ENCODE measurements at places on chromosomes 7 and 10. TPM values are rescaled to one million over a fixed set of nuclear protein-coding genes. Genes with fewer than 3 reads are reported as not detected.
A peak's percentile ranks its signal among the peaks of the same experiment; 100 is the strongest.

ZNF425 gene
- 4.7 TPM for total RNA-seq

TMEM225B gene
- 1.00 TPM for total RNA-seq

PRLHR gene
- not detected for total RNA-seq

CFAP69 gene
- total RNA-seq: 10.6 TPM

KIAA1549 gene
- 3.6 TPM for total RNA-seq

RAMP3 gene
- total RNA-seq: 11.6 TPM

LIPF gene
- total RNA-seq: not detected

OR6B1 gene
- not detected for total RNA-seq

ZNF394 gene
- total RNA-seq: 30.6 TPM

TBXAS1 gene
- 5.1 TPM for total RNA-seq

APBB1IP gene
- 1.1 TPM for total RNA-seq

OR6V1 gene
- total RNA-seq: not detected

DNA sequence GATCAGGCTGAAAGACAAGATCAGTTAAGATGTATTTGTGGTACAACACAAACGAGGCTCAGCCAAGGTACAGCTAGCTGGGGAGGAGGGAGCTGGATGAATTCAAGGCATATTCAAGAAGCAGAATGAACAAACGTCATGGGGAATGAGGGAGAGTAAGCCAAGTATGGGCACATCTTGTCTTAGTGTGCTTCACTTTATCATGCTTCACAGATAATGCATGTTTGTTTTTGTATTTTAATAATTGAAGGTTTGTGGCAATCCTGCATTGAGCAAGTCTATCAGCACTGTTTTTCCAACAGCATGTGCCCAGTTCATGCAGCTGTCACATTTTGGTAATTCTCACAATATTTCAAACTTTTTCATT lies 135.4 kb downstream of the HIBADH start:
- no peak for DNase-seq
- no peak overlapping the region for H3K4me3 ChIP-seq
- H3K36me3 ChIP-seq: no peaks in the 10 kb centered on the region
- H3K27ac ChIP-seq: no peak overlapping the region

DNA sequence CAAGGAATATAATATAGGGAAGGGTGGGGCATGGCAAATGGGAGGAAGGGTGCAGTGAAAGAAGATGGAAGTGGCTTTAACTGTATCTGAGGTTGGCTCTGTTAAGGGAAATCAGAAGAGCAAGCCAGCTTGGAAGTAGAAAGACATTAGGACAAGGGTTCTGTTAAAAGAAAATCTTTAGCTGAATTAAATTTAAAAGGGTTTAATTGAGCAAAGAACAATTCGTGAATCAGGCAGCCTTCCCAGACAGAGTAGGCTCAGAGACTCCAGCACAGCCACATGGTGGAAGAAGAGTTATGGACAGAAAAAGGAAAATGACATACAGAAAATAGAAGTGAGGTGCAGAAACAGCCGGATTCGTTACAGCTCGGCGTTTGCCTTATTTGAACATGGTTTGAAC lies 42.0 kb downstream of the FAM13C start:
- H3K27me3 ChIP-seq: no peaks in the 10 kb centered on the region
- no peak for DNase-seq
- no peaks in the 10 kb centered on the region for H3K36me3 ChIP-seq
- no peak overlapping the region for H3K27ac ChIP-seq
- H3K4me3 ChIP-seq: no peak overlapping the region
- H3K4me1 ChIP-seq: peaks cover 28% of the 10 kb centered on the region

- no peak for DNase-seq
- H3K27me3 ChIP-seq: no peaks in the 10 kb centered on the region
- no peak overlapping the region for H3K27ac ChIP-seq
- H3K4me1 ChIP-seq: peaks cover 19% of the 10 kb centered on the region
- H3K4me3 ChIP-seq: no peak overlapping the region
Observed at GRCh38 chr10:112966194-112966855, 16.3 kb downstream of the TCF7L2 start.

DNA sequence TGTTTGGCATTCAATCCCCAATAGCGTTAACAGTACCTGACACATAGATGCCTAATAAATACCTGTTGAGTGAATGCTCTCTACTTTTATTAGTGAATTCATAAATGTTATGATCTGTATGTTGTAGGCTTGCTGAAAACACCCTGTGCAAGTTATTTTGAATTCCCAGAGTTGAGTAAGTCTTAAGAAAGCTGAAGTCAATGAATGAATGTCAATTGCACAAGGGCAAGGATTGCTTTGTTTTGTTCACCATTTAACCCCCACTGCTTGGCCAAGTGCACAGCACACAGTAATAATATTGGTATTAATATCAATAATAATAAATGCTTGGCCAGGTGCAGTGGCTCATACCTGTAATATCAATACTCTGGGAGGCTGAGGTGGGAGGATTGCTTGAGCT lies 10.2 kb downstream of the CPA1 start:
- H3K27ac ChIP-seq: no peak overlapping the region
- no peaks in the 10 kb centered on the region for H3K36me3 ChIP-seq
- H3K4me3 ChIP-seq: no peak overlapping the region
- no peak for DNase-seq

DNA sequence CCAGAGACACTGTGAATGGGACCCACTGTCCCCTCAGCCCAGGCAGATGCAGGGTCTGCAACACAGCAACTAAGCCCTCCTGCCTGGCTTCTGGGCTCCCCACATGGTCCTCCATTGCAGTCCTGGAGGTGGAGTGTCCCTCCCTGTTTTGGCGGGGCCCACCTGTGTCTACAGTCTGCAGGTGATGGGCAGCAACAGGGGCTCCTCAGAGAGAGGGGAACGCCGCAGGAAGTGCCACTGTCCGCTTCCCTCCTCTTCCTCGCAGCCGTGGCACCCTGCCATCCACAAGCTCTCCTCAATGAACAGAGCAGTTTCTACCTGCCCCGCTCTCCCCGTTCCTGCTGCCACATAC lies 9.3 kb downstream of the CAMK2G start:
- H3K4me3 ChIP-seq: no peak overlapping the region
- H3K27me3 ChIP-seq: no peaks in the 10 kb centered on the region
- DNase-seq: no peak

- no peak overlapping the region for H3K4me3 ChIP-seq
- H3K27me3 ChIP-seq: no peaks in the 10 kb centered on the region
- no peak overlapping the region for H3K27ac ChIP-seq
- no peaks in the 10 kb centered on the region for H3K4me1 ChIP-seq
Observed at GRCh38 chr7:21338728-21339164, 89.1 kb upstream of the SP4 start.

- no peaks in the 10 kb centered on the region for H3K36me3 ChIP-seq
- H3K4me1 ChIP-seq: no peaks in the 10 kb centered on the region
- H3K4me3 ChIP-seq: no peak overlapping the region
- no peaks in the 10 kb centered on the region for H3K27me3 ChIP-seq
Observed at GRCh38 chr10:35911233-35911632, 269.1 kb upstream of the FZD8 start.

- no peaks in the 10 kb centered on the region for H3K4me1 ChIP-seq
- no peaks in the 10 kb centered on the region for H3K36me3 ChIP-seq
- no peak overlapping the region for H3K27ac ChIP-seq
- H3K27me3 ChIP-seq: no peaks in the 10 kb centered on the region
- no peak overlapping the region for H3K4me3 ChIP-seq
Observed at GRCh38 chr10:4609251-4609650, 216.8 kb upstream of the AKR1E2 start.

DNA sequence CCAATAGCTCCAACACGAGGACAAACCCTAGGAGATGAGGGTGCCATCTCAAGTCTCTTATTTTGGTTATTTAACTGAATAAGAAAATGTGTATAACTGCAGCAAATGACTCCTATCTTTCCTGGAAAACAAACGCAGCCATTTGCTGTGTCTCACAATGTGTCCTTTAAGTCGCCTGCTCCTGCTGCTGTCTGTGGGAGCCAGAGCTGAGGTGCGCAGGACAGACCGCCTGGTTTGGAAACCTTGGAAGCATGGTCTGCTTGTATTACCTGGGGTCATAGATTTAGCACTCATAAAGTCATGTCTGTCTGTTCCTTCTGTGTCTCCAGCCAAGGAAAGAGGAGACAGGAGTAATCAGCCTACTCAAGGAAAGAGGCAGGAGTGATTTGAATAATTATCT lies 760.2 kb downstream of the GRID1 start:
- H3K4me3 ChIP-seq: no peak overlapping the region
- no peaks in the 10 kb centered on the region for H3K4me1 ChIP-seq
- no peak overlapping the region for H3K27ac ChIP-seq
- DNase-seq: no peak
- no peaks in the 10 kb centered on the region for H3K36me3 ChIP-seq

- H3K27me3 ChIP-seq: no peaks in the 10 kb centered on the region
- no peak for DNase-seq
- no peak overlapping the region for H3K4me3 ChIP-seq
Observed at GRCh38 chr7:110372685-110373084, 718.2 kb upstream of the LRRN3 start.

DNA sequence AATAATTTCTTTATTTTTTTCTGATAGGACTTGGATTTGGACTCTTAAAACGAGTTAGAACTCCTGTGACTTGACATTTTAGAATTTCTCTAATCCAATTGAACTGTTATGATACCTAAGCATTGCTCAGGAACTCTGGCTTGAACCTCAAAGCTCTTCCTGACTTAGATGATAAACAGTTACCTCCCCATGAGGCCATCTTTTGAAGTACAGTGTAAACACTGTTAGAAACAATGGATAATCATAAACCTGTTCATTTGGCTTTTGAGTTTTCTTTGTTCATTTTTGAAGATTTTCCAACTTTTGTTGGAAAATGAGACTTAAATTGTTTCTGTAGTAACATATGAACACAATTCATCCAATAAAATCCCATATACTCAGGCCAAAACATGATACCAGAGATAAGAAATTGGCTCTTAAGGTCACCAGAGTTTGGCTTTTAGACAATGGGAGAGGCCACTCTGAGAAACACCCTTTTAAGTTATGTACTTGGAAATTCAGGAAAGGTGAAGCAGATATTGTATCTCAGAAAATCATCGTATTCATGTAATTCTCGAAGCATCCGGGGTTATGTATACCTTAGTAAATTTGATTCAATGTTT lies 59.6 kb downstream of the RUNDC3B start:
- no peaks in the 10 kb centered on the region for H3K27me3 ChIP-seq
- H3K4me1 ChIP-seq: no peaks in the 10 kb centered on the region
- H3K4me3 ChIP-seq: no peak overlapping the region
- no peak overlapping the region for H3K27ac ChIP-seq
- DNase-seq: no peak

GRCh38 chr7:7035851-7036250 lies 146.5 kb upstream of the C1GALT1 start:
- H3K4me3 ChIP-seq: no peak overlapping the region
- no peaks in the 10 kb centered on the region for H3K4me1 ChIP-seq
- no peak overlapping the region for H3K27ac ChIP-seq
- no peaks in the 10 kb centered on the region for H3K36me3 ChIP-seq

GRCh38 chr10:99682752-99683151 lies 23.4 kb downstream of the ENTPD7 start:
- H3K36me3 ChIP-seq: no peaks in the 10 kb centered on the region
- H3K4me3 ChIP-seq: no peak overlapping the region

GRCh38 chr10:100788002-100788903 lies 42.9 kb downstream of the PAX2 start:
- H3K27ac ChIP-seq: no peak overlapping the region
- no peak for DNase-seq
- no peaks in the 10 kb centered on the region for H3K36me3 ChIP-seq
- H3K4me3 ChIP-seq: no peak overlapping the region
- no peaks in the 10 kb centered on the region for H3K4me1 ChIP-seq
- no peaks in the 10 kb centered on the region for H3K27me3 ChIP-seq

- peak; percentile 11 for DNase-seq
- no peaks in the 10 kb centered on the region for H3K36me3 ChIP-seq
Observed at GRCh38 chr7:115087437-115087836, 165.5 kb downstream of the MDFIC start.

- peaks cover 7% of the 10 kb centered on the region for H3K4me1 ChIP-seq
- H3K36me3 ChIP-seq: no peaks in the 10 kb centered on the region
- no peak overlapping the region for H3K27ac ChIP-seq
- H3K27me3 ChIP-seq: peaks cover 20% of the 10 kb centered on the region
Observed at GRCh38 chr7:23472956-23473843, 2.9 kb upstream of the IGF2BP3 start.

DNA sequence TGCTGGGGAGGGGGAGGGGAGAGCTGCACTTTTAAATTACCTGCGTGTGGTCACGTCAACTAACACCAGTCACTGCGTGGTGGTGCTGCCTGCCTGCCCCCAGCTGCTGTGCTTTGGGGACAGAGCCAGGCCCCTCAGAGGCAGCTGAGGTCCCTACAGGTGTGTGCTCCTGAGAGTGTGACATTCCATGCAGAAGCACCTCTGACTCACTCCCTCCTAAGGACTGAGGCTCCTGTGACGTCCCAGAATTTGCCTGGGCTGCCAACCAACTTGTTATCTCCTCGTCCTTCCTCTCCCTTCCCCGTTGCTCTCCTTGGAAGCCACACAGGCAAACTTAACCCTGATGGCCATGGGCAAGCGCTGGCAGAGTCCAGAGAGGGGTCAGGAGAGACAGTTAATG lies 563.0 kb downstream of the PARD3 start:
- H3K27me3 ChIP-seq: no peaks in the 10 kb centered on the region
- DNase-seq: peak; percentile 39
- no peak overlapping the region for H3K4me3 ChIP-seq
- H3K4me1 ChIP-seq: peaks cover 4% of the 10 kb centered on the region
- no peaks in the 10 kb centered on the region for H3K36me3 ChIP-seq
- H3K27ac ChIP-seq: no peak overlapping the region

- DNase-seq: no peak
- no peaks in the 10 kb centered on the region for H3K36me3 ChIP-seq
- H3K4me1 ChIP-seq: no peaks in the 10 kb centered on the region
- no peaks in the 10 kb centered on the region for H3K27me3 ChIP-seq
Observed at GRCh38 chr7:113715262-113715661, 203.5 kb downstream of the PPP1R3A start.

DNA sequence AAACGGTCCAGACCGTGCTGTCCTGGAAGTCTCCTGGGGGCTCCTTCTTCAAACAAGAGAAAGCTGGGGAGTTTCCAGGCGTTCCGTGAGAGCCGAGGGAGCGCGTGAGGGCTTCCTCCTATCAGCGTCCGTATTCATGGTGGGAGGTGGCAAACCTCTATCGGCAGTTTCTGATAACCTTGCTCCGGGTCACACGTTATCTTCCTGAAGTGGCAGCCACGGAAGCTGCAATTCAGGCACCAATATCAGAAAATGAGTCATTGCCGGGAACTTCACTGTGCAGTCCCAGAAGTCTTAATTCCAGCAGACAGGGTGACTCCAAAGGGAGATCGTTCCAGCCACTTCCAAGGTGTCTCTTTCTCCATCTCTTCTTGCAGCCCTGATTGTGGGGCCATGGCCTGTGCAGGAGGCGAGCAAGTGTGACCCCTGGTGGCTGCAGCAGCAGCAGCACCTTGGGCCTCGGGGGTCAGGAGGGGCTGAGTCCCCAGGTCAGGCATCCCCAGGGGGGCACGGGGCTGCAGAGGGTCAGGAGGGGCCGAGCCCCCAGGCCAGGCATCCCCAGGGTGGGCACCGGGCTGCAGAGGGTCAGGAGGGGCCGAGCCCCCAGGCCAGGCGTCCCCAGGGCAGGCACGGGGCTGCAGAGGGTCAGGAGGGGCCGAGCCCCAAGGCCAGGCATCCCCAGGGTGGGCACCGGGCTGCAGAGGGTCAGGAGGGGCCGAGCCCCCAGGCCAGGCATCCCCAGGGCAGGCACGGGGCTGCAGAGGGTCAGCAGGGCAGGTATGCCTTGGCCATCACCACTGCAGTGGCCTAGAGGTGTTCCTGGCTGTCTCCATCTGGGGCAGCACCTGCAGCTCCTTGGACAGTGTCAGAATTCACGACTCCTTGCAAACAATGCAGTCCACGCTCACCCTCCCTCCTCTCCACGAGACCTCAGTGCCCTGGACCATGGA lies 538.7 kb downstream of the DNAJB6 start:
- H3K4me1 ChIP-seq: no peaks in the 10 kb centered on the region
- H3K4me3 ChIP-seq: no peak overlapping the region
- no peaks in the 10 kb centered on the region for H3K36me3 ChIP-seq
- H3K27me3 ChIP-seq: no peaks in the 10 kb centered on the region

All from ovary (tissue), 10 donors.